Kidney (tissue), 22 donors: ENCODE measurements at places on chromosomes 16 and 17. TPM values are rescaled to one million over a fixed set of nuclear protein-coding genes. Genes with fewer than 3 reads are reported as not detected.

The SLC25A39 gene
- polyA plus RNA-seq: 389 TPM

The SYT17 gene
- 8.8 TPM for polyA plus RNA-seq

The RNF112 gene
- 0.99 TPM for polyA plus RNA-seq

The PYDC1 gene
- not detected for polyA plus RNA-seq

The STXBP4 gene
- polyA plus RNA-seq: 4.5 TPM

The TRPV2 gene
- polyA plus RNA-seq: 8.6 TPM

The DLG4 gene
- 6.6 TPM for polyA plus RNA-seq

The ZNF232 gene
- 6.9 TPM for polyA plus RNA-seq
